ENCODE measurements at places on chromosomes 3 and 15.

GRCh38 chr3:188060840-188061544, 93.0 kb upstream of the LPP start:
- no peak for DNase-seq

DNA sequence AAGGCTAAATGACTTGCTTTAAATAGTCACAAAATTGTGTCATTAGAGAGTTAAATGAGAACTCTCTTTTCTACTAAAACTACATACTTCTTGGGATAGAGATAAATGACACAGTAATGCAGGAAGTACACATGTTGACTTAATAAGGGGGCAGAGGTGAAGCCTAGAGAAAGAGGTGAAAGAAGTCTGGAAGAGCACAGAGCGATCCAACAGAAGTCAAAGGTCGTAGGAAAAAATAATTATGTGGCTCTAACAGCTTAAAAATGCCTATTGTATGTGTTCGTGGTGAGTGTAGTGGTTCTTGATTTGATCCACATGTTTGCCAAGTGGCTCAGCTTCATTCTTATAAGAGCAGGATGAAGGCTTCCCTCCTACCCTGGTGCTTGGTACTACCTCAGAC, 61.7 kb downstream of the TMEM212 start:
- DNase-seq = no peak

DNA sequence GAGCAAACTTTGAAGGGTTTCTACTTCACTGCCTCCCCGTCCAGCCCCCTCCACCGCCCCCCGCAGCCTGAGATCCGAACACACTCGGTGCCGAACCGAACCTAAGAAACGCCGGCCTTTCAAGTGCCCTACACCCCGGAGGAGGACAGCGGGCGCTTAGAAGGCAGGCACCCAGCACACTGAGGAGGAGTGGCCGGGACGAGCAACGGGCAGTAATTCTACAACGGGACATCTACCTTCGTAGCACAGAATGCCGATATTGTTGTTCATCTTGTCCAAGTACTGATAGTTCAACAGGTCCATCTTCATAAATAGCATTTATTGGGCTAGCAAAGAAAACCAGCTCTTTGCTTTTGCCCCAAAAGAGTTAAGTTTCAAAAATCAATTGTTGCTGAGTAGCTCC, 513 bp downstream of the VGLL4 start:
- DNase-seq = peak; percentile 26

GRCh38 chr15:101100118-101100517, 151.7 kb downstream of the CHSY1 start:
- DNase-seq = no peak

- no peak for DNase-seq
Measured at GRCh38 chr3:62065985-62066693, 307.2 kb downstream of the FEZF2 start.

DNA sequence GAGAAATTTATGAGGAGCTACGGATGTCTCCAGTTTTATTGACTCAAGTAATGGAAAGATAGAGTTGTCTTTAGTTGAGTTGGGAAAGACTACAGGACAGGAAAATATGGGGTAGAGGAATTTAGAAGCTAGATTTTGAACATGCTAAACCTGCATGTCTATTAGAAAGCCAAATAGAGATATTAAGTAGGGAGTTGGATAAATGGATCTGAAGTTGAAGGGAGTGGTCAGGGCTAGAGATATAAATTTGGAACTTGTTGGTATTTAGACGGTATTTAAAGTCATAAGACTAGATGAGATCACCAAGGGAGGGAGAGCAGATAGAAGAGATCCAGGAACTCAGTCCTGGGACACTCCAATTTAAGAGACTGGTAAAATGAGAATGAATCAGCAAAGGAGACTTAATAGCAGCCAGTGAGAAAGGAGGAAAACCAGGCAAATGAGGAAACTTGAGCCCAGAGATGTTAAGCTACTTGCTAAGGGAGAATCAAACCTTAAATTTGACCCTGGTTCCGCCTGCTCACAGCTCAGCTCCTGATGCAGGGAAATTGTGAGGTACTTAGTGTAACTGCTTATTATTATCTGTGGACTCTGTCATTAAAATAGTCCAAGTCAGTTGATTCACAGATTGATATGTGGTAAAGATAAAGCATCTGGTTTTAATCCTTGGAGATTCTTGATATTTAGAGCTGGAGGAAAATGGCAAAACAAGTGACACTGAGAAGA, 35.8 kb downstream of the ABI3BP start:
- DNase-seq = no peak

DNA sequence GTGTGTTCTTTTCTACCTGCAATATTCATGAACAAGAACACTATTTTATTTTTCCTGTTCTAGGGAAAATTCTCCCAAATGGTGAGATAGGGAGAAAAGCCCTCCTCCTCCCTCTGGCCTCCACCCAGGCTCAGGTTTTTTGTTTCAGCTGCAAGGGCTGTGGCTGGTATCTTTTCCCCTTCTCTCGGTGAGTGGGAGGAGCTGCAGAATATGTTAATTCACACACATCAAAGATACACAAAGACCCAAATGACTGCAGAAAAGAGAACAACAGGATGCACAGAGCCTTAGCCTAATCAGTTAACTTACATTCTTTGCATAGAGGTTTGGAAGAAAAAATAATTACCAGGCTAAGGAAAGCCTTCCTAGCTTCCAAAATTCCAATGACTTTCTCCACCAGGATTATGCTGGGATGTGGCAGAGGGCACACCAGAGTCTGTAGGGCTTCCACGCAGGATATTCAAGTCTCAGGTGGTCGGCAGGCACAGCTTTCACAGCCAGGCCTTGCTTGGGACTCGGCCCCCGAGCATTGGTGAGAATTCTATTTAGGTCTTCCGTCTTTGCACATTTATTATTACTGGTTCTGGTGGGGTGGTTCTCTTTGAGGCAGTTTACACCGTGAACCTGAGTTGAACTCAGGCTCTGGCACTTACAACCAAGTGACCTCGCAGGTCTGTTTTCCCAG, 64.9 kb downstream of the ABHD5 start:
- no peak for DNase-seq

DNA sequence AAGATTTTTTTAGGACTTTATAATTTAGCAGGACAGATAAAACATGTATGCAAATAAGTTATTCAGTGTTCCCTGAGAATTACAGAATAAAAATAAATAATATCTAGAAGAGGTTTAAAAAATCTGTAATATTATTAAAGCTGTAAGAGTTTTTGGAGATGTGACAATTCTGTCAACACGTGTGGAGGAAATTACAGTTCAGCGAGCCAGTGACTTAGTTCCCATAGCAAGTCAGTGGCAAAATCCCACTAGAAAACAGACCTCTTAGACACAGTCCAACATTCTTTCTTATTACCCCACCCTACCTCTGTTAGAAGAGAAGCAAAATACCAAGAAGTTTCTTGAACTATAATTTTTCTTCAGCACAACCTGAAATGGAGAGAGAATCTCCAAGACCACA, 16.2 kb upstream of the DENND6A start:
- DNase-seq = no peak

All from substantia nigra (tissue), 51 donors.